ENCODE measurements at places on chromosomes 13 and 19.

DNA sequence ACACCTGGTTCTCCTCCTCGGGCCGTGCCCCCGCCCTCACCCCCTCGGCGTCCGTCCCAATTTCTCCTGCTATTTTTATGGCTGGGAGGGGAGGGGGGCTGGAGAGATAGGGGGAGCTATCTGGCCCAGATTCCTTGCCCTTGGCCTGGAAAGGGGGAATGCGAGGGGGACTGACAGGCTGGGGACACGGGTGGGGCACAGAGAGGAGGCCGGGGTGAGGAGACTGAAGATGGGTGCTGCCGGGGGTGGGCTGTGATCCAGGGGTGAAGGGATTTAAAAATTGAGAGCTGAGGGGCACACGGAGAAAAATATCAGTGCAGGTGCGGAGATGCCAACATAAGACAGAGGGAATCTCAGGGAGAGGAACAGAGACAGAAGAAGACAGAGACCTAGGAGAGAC is 2.3 kb downstream of the PRKCG start:
- peaks cover 33% of the 10 kb centered on the region for H3K4me1 ChIP-seq
- H3K27me3 ChIP-seq: no peaks in the 10 kb centered on the region
- no peak overlapping the region for H3K4me3 ChIP-seq
- no peaks in the 10 kb centered on the region for H3K36me3 ChIP-seq
- no peak for DNase-seq

DNA sequence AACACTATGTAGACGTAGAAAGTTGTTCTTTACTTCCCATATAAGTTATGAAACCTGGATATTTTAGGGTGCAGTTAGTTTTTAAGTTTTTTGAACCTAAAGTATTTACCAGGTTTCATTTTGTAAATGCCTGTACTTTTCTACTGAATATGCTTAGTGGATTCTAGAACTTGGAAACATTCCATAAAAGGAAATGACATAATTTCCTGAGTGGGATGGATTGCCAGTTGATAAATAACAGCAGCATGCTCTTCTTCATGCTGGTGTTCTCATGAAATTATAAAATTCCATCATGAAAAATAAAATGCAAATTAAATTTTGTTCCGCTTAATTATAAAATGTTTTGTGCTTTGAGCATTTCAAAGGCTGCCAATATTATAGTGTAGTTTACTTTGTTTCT is 362.2 kb upstream of the PCDH20 start:
- no peaks in the 10 kb centered on the region for H3K36me3 ChIP-seq
- H3K27ac ChIP-seq: no peak overlapping the region
- DNase-seq: no peak

GRCh38 chr13:93736909-93737308 is 510.3 kb downstream of the GPC6 start:
- no peaks in the 10 kb centered on the region for H3K36me3 ChIP-seq
- no peaks in the 10 kb centered on the region for H3K27me3 ChIP-seq
- DNase-seq: no peak
- H3K4me1 ChIP-seq: no peaks in the 10 kb centered on the region
- H3K4me3 ChIP-seq: no peak overlapping the region
- H3K27ac ChIP-seq: no peak overlapping the region

GRCh38 chr19:11256189-11256588 is 6.1 kb downstream of the DOCK6 start:
- DNase-seq: no peak
- no peaks in the 10 kb centered on the region for H3K27me3 ChIP-seq
- H3K27ac ChIP-seq: no peak overlapping the region
- H3K36me3 ChIP-seq: peaks cover 6% of the 10 kb centered on the region

GRCh38 chr13:44259045-44260027 is 114.3 kb upstream of the SERP2 start:
- H3K27ac ChIP-seq: no peak overlapping the region
- no peak overlapping the region for H3K4me3 ChIP-seq
- H3K4me1 ChIP-seq: peaks cover 17% of the 10 kb centered on the region
- no peaks in the 10 kb centered on the region for H3K36me3 ChIP-seq
- no peak for DNase-seq
- no peaks in the 10 kb centered on the region for H3K27me3 ChIP-seq

DNA sequence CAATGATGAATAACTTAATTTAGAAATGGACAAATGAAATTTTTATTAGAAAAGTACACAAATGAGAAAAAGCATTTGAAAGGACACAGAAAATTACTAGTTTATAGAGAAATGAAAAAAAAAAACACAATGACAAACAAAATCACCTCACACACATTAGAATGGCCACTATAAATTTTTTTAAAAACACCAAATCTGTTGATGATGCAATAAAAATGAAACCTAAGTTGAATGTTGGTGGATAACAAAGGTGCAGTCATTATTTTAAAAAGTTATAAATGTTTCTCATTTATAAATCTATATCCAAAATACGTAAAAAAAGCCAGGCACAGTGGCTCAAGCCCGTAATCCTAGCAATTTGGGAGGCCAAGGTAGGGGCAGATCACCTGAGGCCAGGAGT is 20.8 kb downstream of the ZNF626 start:
- H3K27ac ChIP-seq: no peak overlapping the region
- H3K4me1 ChIP-seq: no peaks in the 10 kb centered on the region
- no peak for DNase-seq
- H3K4me3 ChIP-seq: no peak overlapping the region
- H3K36me3 ChIP-seq: peaks cover 95% of the 10 kb centered on the region
- H3K27me3 ChIP-seq: no peaks in the 10 kb centered on the region

DNA sequence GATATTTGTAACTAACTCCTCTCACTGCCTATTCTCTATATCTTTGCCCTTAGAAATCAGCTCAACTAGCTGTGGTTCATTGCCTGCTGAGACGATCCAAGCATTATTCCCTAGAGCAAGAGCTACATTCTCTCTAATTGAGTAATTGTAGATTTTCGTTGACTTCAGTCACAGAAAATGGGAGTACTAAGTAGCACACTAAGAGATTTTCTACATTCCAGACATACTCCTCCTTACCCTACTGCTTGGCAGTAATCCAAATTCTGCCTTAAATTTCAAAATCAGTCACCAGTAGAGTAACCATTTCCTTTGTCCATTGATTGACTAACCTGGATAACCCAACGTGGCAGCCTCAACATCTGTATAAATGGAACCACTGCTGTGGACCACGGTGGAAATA is 1786.8 kb downstream of the SLITRK5 start:
- no peak overlapping the region for H3K4me3 ChIP-seq
- DNase-seq: no peak
- H3K27me3 ChIP-seq: no peaks in the 10 kb centered on the region
- H3K4me1 ChIP-seq: no peaks in the 10 kb centered on the region

- H3K4me1 ChIP-seq: peaks cover 56% of the 10 kb centered on the region
- peak overlapping the region; percentile 41 for H3K27ac ChIP-seq
- no peaks in the 10 kb centered on the region for H3K27me3 ChIP-seq
- H3K36me3 ChIP-seq: peaks cover 32% of the 10 kb centered on the region
- H3K4me3 ChIP-seq: peak overlapping the region; percentile 11
Measured at GRCh38 chr19:19460258-19460731, 54.8 kb downstream of the GATAD2A start.

DNA sequence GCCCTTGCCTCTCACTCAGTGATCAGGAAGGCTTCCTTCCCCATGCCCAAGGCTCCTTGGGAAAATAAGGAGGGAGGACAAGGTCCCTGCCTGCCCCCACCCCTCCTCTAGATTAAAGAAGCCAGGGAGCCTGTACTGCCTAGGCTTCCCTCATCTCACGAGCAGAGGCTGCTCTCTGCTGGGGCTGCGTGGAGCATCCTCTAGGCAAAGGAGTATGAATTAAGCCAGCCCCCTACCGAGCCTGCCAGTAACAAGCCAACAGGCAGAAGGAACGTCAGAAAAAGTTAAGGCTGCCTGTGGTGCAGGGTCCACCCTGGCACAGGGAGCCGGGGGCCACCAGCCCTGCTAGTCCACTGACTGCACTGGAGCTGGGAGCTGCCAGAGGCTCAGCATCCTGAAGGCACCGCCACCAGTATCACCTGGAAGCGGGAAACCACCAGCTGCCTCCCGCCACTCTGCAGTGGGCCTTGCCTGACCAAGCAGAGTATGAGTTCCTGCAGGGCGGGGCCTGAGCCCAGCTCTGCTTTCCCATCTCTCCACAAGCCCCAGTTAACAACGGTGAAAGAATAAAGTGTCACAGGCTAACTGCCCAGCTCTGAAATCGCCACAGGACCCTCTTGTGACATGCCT is 6.8 kb downstream of the NAPA start:
- no peak for DNase-seq
- peaks cover 13% of the 10 kb centered on the region for H3K4me1 ChIP-seq

GRCh38 chr13:106314417-106314816 is 221.0 kb downstream of the EFNB2 start:
- DNase-seq: no peak
- H3K27me3 ChIP-seq: no peaks in the 10 kb centered on the region
- H3K4me1 ChIP-seq: no peaks in the 10 kb centered on the region

GRCh38 chr19:34096020-34096915 is 76.0 kb upstream of the LSM14A start:
- peak; percentile 53 for DNase-seq
- no peaks in the 10 kb centered on the region for H3K36me3 ChIP-seq
- H3K27me3 ChIP-seq: peaks cover 3% of the 10 kb centered on the region
- no peaks in the 10 kb centered on the region for H3K4me1 ChIP-seq

GRCh38 chr19:19650331-19650730 is 6.9 kb upstream of the GMIP start:
- H3K27ac ChIP-seq: no peak overlapping the region
- no peak overlapping the region for H3K4me3 ChIP-seq
- no peaks in the 10 kb centered on the region for H3K4me1 ChIP-seq
- peaks cover 69% of the 10 kb centered on the region for H3K36me3 ChIP-seq

GRCh38 chr19:36060430-36060829 is 5.7 kb downstream of the WDR62 start:
- no peak overlapping the region for H3K4me3 ChIP-seq
- no peaks in the 10 kb centered on the region for H3K27me3 ChIP-seq
- peaks cover 73% of the 10 kb centered on the region for H3K36me3 ChIP-seq
- DNase-seq: no peak
- H3K4me1 ChIP-seq: peaks cover 6% of the 10 kb centered on the region
- H3K27ac ChIP-seq: no peak overlapping the region

DNA sequence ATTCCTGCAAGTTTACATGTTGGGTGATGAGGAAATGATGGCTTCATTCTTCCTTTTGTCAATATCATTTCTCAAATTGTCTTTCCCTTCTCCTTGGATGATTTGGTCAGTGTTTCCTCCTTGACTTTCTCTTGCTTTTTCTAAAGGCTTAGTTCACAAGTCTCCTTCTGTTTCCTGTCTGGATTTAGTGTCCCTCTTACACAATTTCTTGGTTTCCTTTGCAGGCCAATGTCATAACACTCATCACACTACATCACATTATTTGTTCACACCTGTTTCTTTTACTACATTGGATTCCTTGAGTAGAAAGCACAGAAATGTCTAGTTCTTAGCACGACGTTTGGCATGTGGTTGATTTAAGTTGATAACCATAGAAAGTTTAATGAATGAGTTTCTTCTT is 490.7 kb downstream of the TDRD3 start:
- H3K27me3 ChIP-seq: no peaks in the 10 kb centered on the region
- H3K36me3 ChIP-seq: no peaks in the 10 kb centered on the region
- H3K27ac ChIP-seq: no peak overlapping the region

DNA sequence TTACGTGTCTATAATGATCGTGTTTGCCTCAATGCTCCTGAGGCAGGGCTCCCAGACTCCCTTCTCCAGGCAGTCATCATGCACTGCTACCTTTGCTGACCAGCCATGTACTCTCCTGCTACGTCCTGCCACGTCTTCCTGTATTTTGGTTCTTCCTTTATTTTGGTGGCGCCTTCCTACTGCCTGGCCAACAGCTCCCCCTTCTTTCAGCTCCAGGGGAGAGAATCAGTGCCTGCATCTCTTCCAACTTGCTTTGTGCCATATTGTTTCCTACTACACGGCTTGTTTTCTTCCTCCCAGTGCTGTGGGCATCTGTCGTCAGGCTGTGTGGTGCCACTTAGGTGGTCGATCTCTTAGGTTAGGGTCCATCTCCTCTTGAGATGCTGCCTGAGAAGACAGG is 96.2 kb downstream of the FGF9 start:
- H3K27ac ChIP-seq: no peak overlapping the region
- no peaks in the 10 kb centered on the region for H3K27me3 ChIP-seq
- no peaks in the 10 kb centered on the region for H3K4me1 ChIP-seq
- no peak for DNase-seq
- H3K36me3 ChIP-seq: no peaks in the 10 kb centered on the region

- no peaks in the 10 kb centered on the region for H3K36me3 ChIP-seq
- no peaks in the 10 kb centered on the region for H3K27me3 ChIP-seq
- no peak overlapping the region for H3K27ac ChIP-seq
- no peaks in the 10 kb centered on the region for H3K4me1 ChIP-seq
Measured at GRCh38 chr19:7742575-7742974, 4.8 kb downstream of the CD209 start.

DNA sequence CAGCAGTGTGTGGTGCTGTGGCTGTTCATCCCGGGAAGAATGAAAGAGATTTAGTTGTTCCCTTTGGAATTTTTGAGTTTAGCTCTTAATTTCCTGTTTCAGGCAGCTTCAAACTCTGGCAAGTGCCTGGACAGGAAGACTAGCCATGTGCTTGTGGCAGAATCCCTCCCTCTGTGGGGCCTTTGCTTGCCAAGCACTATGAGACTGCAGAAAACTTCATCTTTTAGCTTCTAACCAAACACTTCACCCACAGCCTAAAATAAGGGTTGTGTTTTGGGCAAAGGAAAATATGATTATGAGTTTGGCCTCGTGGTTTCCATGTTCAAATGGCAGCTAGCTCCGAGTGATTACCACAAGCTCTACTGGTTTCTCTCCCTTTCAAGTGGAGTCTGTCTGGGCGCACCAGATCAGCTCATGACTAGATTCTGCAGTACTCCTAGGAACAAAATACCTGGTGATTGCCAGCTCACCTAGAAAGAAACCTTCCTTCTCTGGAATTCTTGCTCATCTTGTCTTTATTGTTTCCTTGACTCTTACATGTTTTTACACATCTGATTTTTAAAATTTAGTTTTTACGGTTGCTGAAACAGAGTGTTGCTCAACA is 707.5 kb downstream of the SLITRK6 start:
- no peaks in the 10 kb centered on the region for H3K27me3 ChIP-seq
- H3K36me3 ChIP-seq: no peaks in the 10 kb centered on the region
- no peaks in the 10 kb centered on the region for H3K4me1 ChIP-seq
- H3K27ac ChIP-seq: no peak overlapping the region
- no peak for DNase-seq

DNA sequence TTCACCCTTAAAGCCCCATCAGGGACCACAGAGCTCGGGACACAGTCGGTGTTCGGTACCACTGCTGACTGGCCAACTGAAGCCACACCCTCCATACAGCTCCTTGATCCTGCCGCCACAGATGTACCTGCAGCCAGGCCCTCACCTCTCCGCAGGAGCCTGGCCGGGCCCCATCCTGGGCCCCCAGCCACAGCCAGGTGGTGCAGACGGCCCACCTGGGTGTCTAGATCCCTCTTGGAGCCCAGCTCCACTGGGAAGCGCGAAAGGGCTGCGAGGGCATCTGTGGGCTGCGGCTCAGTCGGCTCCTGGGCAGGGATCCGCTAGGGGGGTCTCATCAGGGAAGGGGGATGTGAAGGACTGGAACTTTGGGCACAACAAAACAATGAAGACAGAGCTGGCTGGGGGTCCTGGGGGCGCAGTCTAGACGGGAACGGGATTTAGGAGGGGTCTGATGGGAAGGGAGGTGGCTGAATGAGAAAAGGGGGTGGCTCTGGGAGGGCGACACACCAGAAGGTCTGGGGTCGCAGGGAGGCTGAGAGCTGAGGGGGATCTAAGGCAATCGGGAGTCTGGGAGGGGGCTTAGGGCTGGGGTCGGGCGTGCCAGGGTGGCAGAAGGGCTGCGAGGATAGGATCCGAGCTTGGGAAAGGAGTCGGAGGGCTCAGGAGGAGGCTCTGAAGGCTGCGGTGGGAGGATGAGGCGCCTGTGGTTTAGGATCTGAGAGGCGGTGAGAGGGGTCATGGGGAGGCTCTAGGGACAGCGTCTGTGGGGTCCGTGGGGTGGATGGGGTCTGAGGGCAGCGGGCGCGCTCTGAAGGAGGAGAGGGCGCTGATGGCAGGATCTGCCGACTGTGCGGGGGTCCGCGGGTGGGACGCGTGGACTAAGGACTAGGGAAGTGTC is 15.8 kb downstream of the PRODH2 start:
- DNase-seq: no peak
- no peaks in the 10 kb centered on the region for H3K36me3 ChIP-seq
- H3K4me1 ChIP-seq: peaks cover 3% of the 10 kb centered on the region
- peaks cover 22% of the 10 kb centered on the region for H3K27me3 ChIP-seq
- H3K27ac ChIP-seq: no peak overlapping the region

All from neuronal stem cell (in vitro differentiated cells).